Right forelimb (tissue), 1 donor: ENCODE measurements at places on chromosomes 6 and 20.

DNA sequence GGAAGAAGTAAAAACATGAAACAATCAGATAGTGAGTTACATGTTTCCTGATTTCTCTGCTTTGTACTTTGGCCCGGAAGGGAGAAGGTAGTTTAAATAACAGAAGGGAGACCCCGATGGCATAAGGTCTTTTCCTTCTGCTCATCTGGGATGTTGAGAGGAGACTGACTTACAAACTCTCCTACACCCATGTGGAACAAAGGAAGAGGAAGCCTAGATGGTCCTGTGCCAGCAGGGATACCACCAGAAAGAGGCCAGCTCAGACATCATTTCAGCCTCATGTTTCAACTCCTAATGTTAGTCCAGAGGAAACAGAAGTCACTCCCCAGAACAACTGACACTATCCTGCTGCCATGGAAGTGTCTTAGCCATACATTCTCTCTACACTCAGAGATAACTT is 250.7 kb upstream of the NOX3 start:
- DNase-seq: no peak

DNA sequence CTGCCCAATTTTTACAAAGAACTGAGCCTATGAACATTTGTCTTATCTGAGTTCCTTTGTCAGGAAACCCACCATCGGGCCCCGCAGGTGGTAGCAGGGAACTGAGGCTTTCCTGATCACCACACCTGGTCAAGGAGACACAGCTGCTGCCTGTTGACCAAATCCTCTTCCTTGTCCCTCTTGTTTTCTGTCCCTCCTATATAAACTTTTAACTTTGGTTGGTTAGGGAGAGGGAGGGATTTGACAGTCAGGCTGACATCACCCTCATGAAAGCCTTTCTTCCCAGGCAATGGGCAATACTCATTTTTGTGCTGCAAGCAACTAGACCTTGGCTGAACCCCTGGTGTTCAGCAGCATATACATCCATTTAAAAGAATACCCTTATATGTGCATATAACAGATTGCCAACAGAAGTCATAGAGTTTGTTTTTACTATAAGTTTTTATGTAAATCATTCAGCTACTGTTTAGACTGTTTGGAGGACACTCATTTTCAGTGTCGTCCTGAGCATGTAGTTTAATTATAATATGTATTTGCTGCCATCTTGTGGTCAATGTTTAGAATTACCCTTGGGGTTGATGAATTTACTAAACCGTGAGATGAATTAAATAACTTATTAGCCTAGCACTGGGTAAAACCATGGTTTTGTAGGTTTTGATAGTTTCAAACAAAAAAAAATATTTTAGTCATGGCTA is 17.0 kb downstream of the CRISP1 start:
- no peak for DNase-seq

GRCh38 chr6:70234561-70235236 is 68.2 kb downstream of the COL9A1 start:
- no peak for DNase-seq

GRCh38 chr20:8587810-8588209 is 455.7 kb downstream of the PLCB1 start:
- DNase-seq: no peak

- DNase-seq: no peak
Measured at GRCh38 chr6:109706513-109706912, 15.4 kb downstream of the FIG4 start.

- no peak for DNase-seq
Measured at GRCh38 chr6:117227245-117227962, 38.0 kb upstream of the VGLL2 start.

DNA sequence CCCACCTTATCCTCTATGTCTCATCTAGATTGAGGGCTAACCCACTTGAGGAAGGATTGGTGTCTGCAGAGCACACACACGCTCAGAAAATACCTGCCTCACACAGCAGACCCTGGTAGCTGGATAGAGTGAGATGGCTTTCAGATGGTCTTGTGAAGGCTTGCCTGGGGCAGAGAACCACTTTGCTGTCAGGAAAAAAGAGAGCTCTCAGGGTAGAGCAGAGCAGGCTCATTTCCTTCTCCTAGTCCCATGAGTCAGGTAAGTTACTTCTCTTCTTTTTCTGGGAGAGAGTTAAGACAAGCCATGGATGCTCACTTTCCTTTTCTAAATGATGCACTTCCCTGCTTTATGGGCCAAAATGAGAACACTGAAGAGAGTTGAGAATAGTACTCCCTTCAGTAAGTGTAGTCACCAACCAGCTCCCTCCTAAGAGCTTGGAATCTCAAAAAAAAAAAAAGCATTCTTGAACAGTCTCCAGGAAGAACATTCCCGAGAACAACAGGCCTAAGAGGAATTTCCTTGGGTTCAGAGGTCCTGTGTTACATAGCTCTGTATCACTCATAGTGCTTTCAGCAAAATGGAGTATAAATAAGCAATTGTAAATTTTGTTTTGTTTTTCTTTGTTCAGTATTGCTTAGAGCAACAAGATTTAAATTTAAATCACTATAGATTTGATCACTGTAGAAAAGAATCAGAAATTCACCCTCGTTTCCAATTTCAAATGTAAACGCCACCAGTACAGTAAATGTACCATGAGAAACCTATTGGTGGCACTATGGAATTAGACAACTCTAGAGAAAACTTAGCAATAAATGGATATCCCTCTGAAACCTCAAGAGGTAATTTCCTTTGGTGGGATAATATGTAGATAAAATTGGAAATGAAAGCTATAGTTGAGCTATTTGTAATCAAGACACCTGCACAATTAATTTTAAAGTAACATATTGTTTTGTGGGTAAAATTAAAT is 530.3 kb downstream of the RFPL4B start:
- no peak for DNase-seq

- DNase-seq: no peak
Measured at GRCh38 chr6:19839788-19840187, 2.6 kb downstream of the ID4 start.

- no peak for DNase-seq
Measured at GRCh38 chr6:130927305-130927704, 100.1 kb downstream of the SMLR1 start.

- DNase-seq: no peak
Measured at GRCh38 chr6:18281564-18281963, 17.2 kb upstream of the DEK start.

DNA sequence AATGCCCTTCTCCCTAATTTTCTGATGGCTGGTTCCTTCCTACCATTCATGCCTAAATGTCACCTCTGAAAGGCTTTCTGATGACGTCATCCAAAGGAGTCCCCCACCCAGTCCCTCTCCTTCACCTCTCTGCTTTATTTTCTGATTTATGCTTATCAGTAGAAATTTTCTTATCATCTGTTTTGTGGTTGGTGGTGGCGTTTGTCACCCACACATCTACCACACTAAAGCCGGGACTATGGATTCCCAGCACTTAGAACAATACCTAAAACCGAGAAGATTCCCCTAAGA is 9.0 kb downstream of the CNKSR3 start:
- DNase-seq: no peak

DNA sequence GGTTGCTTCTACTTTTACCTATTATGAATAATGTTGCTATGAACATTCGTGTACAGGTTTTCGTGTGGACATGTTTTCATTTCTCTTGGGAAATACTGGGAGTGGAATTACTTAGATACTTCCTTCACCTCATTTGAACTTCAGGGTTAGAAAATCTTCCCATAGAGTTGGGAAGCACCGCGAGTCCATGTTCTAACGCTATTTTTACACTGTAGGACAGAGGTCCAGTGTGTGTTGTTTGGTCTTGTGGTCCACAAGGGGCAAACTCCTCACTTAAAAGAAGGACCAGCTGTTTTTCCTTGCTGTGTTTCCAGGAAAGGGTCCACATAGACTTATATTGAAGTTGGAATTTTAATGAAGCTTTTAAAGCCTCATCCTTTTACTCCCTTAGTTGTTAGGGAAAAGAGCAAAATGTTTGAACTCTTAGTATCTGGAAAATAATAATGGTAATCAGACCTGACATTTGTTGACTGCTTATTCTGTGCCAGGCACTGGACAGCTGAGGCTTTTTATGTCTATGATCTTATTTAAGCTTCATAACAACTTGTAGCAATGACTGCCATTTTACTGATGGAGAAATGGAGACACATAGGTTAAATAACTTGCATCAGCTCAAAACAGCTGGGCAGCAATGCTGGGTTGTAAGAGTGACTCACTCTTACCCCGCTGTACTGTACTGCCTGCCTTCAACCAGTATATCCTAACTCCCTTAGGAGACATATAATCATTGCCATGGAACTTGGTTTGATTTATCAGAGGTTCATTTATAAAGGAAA is 52.0 kb downstream of the CDC5L start:
- no peak for DNase-seq

DNA sequence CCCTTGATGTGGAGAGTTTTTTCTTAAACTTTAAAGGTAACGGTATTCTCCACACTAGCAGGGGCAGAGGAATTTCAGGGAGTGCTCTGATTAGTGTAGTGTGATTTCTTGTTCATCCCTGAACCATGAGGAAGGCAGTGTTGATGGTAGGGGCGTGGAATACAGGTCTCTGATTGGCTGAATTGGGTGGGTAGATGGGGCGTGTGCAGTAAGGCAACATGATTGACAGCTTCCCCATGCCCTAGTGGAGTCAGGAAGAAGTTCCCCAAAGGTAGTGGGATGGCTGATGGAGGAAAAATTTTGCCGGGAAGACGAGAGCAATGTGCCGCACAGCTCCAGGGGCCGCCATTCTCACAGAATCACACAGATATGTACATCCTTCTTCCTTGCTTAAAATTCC is 97.4 kb upstream of the SALL4 start:
- DNase-seq: no peak

DNA sequence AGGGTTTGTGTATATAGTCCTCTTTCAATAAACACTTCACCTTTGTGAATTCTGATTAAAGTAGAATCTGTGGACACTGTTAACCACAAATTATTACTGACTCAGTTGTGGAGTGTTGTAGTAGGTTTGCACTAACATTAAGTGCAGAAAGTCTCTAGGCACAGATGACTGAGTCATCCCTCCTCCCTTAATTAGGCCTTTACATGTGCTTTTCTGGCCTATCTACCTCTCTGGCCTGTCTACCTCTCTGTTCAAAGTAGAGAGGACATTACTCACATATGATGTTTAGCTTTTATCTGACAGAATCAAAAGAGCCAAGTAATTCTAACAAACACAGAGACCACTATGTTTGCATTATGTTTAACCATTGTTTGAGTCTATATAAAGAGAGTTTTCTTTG is 783.0 kb downstream of the TENT5A start:
- DNase-seq: no peak

DNA sequence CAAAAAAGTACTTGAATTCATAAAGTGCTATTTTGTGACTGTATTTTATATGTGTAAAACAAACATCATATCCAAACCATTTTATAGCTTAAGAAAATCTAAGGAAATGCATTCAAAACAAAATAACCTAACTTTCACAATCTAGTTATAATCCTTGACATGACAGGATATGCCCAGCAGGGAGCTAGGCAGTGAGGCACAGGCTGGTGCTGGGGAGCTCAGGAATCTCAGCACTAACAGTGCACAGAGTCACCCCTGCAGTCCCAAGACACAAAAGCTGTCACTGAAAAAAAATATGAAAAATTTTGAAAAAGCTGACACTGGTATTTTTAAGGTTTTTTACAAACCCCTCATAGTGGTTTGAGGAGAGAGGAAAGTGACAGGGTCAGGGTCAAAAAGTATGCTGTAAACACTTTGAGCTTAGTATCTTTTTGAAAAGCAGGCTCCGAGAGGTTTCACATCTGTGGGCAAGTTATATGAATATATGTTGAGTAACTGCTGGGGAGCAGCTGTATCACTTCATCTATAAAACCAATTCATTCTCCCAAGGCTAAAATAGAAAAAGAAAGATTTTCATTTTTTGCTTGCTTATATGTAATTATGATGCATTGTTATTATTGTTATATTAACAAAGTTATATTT is 24.1 kb downstream of the LGSN start:
- DNase-seq: no peak
